Hypothalamus (tissue), 51 donors: ENCODE measurements at places on chromosomes 2 and 18.

GRCh38 chr2:128233790-128234395, 84.8 kb downstream of the HS6ST1 start:
- no peak for DNase-seq

DNA sequence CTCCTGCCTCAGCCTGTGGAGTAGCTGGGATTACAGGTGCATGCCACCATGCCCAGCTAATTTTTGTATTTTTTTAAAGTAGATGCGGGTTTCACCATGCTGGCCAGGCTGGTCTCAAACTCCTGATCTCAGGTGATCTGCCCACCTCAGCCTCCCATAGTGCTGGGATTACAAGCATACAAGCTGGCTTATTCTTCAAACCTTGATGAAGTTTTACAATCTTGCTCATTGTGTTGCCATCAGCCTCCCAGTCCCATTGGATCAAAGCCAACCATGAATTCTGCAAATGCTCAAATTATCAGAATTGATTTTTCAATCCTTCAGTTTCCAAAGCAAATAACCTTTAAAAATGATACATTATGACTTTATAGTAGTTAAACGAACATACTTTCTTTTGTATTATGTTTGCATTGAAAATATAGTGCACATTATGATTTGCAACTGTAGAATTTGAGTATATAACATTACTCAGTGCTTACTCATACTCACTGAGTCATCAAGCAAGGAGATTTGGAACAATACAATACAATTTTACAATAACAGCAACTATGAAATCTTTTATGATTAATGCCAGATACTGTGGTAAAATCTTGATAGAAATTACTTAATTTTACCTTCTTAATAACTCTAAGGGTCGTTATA, 1491.9 kb upstream of the CELF4 start:
- DNase-seq = no peak

- no peak for DNase-seq
Measured at GRCh38 chr2:675982-676646, 1.1 kb downstream of the TMEM18 start.

DNA sequence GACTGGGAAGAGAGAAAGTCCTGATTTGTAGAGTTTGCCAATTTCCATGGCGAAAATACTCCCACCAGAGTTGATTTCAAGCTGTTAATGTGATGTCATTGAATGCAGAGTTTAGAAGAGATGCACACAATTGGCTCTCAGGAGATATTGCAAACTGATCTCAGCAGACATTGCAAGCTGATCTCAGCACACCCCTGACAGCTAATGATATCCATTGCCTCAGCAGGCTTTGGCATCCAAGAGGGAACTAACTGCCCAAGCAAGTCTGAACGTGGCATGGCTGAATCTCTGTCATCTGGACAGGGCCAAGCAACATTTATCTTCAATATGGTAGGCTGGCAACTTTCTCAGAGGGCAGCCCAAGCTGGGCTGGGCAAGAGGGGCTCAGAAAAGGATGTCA, 78.4 kb upstream of the CYP1B1 start:
- DNase-seq = no peak

- no peak for DNase-seq
Measured at GRCh38 chr2:146415291-146415690, 1429.5 kb upstream of the ACVR2A start.

DNA sequence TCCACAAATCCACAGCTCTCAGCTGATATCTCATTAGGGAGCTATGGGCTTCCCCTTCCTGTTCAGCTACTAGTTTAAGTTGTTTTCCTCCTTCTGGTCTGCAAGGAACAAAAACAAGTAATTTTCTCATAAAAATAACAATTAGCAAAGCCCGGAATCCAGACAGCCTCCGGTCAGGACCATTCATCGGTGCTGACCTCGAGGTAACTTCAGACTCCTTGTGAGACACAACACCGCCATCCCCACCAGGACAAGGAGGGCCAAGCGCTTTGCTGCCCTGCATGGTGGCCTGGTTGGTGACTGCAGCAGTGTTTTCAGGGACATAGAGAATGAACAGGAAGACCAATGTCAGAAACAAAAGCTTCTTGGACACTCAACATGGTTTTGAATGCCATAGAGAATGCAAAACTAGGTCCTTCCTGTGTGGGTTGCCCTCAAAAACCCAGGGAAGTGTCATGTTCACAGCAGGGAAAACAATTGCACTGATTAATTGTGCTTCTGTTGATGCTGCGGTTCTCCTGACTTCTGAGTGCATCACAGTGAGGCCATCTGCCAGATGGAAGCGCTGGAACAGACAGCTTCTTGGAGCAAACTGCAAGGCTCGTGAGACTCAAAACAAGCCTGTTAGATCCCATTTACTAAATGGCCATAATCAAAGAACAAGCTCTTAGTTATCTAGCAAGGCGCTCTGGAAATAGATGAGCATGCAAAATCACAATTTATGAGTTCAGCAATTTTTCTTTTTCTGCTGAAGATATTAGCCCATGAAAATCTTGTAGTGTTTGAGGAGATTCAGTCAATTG, 77.1 kb downstream of the HS1BP3 start:
- DNase-seq = peak; percentile 22

DNA sequence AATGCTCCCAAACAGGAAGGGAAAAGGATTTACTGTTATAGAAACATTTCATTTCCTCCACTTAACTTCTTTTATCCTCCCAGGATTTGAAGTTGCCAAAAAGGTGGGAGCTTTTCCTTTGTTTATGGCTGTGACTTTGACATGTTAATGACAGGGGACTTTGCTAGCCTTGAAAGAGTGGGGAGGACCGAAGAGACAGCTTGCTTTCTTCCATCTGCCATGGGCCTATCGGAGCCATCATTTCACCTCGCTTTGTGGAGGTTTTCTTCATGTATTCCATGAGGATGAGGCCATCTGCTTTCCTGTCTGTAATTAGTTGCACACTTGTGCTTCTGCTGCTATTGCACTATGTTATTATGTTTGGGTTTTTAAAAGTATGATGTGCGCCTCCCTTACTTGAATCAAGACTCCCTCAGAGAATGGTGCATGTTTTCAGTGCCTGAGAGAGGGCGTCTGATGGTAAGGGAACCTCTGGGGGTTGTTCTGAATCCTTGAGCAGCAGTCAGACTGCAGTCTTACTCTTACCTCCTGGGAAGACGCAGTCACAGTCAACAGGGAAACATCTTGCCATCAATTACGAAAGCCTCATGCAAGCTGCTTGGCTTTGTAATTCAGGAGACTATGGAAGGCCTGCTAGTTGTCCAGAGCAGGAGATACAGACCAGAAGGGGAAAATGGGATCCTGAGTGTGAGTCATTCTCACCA, 173.3 kb upstream of the MGAT5 start:
- DNase-seq = no peak

DNA sequence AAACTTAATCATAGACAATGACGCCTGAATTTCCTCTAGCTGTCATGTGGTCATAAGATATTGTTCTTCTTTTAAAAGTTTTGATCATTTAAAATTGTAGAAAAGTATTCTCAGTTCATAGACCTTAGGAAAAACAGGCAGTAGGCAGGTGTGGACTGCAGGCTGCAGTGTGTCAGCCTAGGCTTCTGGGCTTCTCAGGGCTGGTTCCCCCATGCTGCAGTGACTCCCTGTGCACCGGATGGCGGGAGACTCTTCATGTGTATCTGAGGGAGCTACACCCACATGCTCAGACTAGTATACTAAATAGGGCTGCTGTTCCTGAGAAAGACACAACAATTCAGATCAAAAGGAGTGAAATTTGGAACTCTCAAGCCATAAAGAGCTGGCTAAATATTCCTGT, 72.4 kb downstream of the PXDN start:
- no peak for DNase-seq

GRCh38 chr2:179646173-179646769, 215.1 kb downstream of the ZNF385B start:
- no peak for DNase-seq

GRCh38 chr18:55402731-55403405, 185.1 kb downstream of the TCF4 start:
- no peak for DNase-seq

- no peak for DNase-seq
Measured at GRCh38 chr2:166361351-166362153, 14.2 kb downstream of the SCN9A start.
